ENCODE measurements at places on chromosomes 13 and 19.
A peak's percentile ranks its signal among the peaks of the same experiment; 100 is the strongest.

DNA sequence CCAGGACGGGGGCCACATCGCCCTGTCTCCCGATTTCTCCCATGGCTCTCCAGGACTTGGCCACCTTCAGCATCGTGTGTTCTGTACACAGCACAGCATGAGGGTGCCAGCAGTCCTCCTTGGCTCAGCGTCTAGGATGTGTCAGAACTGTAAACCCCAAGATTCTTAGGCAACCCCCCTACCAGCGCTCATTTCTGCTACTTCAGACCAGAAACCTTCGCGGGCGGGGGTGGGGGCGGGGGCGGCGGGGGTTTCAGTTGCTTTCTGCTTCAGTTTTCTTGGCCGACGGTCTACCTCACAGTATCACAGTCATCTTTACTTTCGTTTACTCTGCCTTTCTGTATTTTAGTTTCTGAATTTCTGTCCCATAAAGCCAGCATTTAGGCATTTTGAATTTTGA is 82.4 kb downstream of the GGACT start:
- no peak for DNase-seq

GRCh38 chr13:52695856-52696255 is 43.2 kb downstream of the SUGT1 start:
- peak; percentile 82 for DNase-seq

- DNase-seq, result no peak
Measured at GRCh38 chr19:52640916-52641315, 2.8 kb upstream of the ZNF83 start.

DNA sequence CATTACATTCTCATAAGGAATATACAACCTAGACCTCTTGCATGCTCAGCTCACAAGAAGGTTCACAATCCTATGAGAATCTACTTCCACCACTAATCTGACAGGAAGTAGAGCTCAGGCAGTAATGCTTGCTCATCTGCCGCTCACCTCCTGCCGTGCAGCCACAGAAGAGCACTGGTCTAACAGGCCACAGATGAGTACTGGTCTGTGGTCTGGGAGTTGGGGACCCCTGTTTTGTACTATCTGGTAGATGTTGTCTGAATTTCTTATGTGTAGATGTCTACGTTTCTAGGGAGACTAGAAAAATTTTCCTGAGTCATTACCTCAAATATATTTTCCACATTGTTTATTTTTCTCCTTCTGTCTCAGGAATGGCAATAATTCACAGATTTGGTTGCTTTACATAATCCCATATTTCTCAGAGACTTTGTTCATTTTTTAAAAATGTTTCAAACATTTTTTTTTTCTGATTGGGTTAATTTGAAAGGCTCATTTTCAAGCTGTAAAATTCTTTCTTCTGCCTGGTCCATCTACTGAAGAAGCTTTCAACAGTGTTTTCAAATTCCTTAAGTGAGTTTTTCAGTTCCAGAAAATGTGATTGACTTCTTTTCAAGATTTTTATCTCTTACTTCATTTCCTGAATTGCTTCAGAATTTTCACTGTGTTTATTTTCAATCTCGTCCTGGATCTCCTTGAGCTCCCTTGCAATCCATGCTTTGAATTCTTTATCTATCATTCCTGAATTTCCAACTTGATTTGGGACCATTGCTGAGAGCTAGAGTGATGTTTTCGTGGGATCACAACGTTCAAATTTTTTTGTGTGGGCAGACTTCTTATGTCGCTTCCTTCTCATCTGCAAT is 1322.2 kb downstream of the PCDH9 start:
- DNase-seq, result no peak

GRCh38 chr19:35533822-35534392 is 651 bp downstream of the GAPDHS start:
- no peak for DNase-seq

- DNase-seq, result no peak
Measured at GRCh38 chr13:21009036-21009435, 52.4 kb downstream of the LATS2 start.

- DNase-seq, result no peak
Measured at GRCh38 chr13:97921176-97921816, 32.2 kb upstream of the IPO5 start.

- DNase-seq, result no peak
Measured at GRCh38 chr19:19524053-19524452, 4.7 kb upstream of the YJEFN3 start.

DNA sequence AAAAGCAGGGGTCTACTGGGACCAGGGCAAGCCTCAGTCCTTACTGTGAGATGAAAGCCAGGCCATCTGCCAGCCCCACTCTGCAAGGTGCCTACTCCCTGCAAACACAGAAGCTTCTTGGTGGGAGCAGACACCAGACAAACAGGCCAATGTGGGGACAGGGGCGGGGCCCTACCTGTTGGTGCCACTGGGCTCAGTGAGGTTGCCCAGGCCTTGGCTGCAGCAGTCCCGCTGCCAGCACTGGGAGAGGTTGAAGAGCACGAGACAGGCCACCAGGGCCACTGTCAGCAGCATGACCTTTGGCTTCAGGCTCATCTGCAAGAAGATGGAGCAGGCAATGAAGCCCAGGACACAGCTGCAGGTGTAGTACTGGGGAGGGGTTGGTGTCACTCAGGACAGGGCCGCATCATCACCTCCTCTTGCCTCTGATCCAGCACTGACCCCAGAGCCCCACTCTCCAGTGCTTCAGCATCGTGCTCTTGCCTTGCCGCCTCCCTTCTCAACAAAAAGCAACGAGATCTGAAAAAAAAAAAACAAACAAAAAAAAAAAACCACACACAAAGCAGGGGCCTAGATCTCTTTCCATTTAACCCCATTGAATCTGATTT is 72.6 kb downstream of the NBEA start:
- DNase-seq, result no peak

DNA sequence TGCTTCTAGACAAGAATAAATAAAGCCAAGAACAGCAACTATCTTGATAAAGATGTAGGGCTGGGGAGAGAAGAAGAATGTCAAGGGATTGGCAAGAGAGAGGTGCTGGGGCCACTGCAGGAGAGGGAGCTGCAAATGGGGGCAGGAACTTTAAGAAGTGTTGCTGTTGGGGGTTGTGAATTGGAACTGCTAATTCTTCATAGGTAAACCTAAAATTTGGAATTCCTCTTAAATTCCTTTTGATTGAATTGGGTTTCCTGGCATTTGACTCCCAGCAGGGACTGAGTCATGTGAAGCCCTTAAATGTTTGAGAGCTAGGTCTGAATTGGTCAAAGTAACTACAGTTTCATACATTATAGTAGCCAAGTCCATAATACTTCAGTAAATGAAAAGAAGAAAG is 305.6 kb upstream of the TMTC4 start:
- DNase-seq, result no peak

- DNase-seq, result no peak
Measured at GRCh38 chr13:83618966-83619365, 263.3 kb downstream of the SLITRK1 start.

- no peak for DNase-seq
Measured at GRCh38 chr13:112726016-112726767, 36.4 kb downstream of the ATP11A start.

DNA sequence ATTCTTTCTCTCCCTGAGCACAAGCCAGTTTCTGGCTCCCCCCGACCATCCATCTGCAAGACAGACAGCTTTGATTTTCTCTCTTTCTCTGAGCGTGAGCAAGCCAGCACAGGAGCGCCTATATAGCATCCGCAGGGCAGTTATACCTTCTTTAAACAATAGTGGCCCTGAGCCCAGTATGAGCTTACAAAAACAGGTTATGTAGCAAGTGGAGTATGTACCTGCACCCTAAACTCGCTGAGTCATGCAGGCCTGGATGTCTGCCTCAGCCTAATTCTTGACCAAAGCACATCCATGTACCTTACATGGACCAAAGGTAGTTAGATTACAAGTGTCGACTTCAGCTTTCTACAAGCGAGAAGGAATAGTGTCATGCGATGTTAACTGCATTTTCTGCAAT is 61.7 kb downstream of the RAP2A start:
- DNase-seq, result no peak

DNA sequence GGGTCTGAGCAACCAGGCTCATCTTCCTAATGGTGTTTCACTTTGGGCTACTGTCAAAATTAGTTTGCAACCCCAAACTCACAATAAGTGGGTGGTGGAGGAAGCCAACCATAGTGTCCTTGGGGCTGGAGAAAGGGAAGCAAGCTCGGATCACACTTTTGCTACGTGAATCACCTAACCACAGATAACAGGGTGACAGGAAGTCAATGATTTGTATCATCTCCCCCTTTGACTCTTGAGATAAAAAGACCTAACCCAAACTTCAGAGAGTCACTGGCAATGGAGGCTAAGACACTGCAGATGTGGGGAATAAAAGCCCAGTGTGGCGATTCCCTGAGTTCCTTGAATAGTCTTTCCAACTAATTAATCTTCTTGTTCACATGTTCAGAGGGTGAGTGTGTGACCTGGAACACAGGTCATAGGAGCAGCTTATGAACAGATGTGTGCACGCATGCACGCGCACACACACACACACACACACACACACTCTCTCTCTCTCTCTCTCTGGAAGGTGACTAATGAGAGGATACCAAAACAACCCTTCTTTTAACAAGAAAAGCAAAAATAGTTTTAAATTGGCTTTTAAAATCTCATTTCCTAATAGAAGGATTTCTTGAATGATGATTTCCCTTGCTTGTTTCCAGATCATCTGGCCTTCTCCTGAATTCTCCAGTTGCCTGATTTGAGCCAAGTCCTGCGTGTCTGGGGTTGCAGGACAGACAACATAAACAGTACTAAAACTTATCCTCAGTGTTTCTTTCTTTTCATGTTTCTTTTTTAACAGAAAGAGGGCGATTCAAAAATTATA is 21.2 kb upstream of the DOCK9 start:
- DNase-seq, result no peak

GRCh38 chr19:19956434-19957075 is 55.8 kb downstream of the ZNF93 start:
- no peak for DNase-seq

- no peak for DNase-seq
Measured at GRCh38 chr13:79212064-79212619, 193.9 kb downstream of the RBM26 start.

- peak; percentile 28 for DNase-seq
Measured at GRCh38 chr13:19601749-19602725, 31.4 kb upstream of the MPHOSPH8 start.

- no peak for DNase-seq
Measured at GRCh38 chr19:17145546-17146497, 69.3 kb upstream of the USE1 start.

- DNase-seq, result no peak
Measured at GRCh38 chr13:51673165-51673564, 88.9 kb downstream of the WDFY2 start.

DNA sequence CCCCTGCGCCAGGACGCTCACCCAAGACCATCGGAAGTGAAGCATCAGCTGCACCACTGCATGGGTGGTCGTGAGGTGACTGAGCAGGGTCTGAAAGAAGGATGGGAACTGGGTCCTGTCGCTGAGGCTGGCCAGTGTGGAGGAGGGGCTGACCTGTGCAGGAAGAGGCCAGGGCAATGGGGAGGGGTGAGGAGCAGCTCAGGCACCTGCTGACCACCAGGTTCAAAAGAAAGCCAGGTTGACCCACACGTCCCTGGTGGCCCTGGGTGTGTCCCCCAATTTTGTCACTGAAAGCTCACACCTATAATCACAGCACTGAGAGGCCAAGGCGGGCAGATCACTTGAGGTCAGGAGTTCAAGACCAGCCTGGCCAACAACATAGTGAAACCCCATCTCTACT is 13.7 kb upstream of the ZSCAN1 start:
- DNase-seq, result no peak

DNA sequence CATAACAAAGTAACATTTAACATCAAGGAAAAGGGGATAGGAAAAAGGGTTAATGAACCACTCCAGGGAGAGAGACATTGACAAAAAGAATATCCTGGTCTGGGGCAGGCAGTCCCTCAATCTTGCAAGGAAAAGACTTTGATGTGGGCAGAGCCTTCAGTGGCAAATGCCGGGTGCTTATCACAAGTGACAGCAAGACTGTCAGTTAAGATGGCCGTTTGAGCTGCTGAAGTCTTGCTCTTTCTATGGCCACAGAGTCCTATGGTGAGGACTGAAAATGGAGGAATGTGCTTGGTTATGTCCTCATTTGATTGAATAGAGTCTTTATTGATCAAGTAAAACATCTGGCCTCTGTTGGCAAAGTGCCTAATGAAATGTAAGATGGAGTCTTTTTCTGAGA is 112.1 kb downstream of the B3GLCT start:
- DNase-seq, result no peak

DNA sequence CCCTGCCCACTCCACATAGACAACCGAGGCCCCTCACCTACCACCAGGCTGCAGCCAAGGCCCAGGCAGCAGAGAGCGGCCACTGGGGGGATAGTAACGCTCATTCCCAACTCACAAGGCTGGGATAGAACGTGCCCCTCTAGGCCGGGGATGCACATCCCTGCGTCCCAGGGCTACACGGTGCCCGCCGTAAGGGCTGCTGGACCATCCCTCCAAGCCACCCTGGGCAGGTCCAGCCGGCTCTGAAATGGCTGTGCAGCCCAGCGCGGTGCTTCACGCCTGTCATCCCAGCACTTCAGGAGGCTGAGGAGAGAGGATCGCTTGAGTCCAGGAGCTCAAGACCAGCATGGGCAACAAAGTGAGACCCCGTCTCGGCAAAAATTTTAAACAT is 3.2 kb downstream of the REXO1 start:
- no peak for DNase-seq

DNA sequence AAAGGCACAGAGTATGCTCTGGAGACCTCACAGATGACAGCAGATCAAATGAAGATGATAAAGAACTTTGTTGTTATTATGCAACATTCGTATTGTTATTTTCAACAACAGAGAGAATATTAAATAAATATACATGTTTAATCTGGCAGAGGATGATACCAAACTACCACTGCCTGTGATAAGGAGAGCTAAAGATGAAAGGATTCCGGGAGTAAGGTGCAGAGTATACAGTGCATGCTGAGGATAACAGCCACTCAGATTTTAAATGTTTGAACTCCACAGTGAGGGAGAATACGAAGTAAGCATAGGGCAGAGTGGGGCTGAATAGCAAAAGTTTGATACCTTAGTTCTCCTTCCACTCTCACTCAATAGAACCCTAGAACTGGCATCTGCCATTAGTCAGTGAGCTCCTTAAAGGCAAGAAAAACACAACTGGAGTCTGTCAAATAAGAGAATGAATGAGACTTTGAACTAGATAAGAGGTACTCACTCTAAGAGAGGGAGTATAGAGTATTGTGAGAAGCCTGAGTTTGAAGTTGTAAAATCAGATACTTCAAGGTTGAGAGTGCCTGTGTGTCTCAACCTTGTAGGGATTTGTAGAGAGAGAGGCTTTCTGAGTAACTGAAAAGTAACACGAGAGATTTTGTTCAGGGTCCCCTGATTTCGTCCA is 78.5 kb downstream of the STARD13 start:
- DNase-seq, result no peak

All from GF-D8 (cell line).